ENCODE measurements at places on chromosomes 7 and 10.

DNA sequence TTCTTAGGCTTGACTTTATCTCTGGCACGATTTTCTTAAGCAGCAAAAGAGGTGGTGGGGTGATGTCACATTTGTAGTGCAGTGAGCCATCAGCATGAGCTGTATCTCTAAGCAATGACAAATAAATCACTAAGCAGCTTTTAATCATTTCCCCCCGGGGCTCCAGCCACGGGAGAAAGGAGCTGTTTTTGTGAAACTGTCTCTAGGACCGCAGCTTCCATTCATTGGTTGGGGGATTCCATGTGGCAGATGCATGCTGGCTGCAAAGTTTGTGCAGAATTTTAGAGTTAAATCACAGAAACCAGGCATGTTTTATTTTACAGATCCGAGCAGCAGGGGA lies 464 bp downstream of the KIAA1217 start:
- DNase-seq: no peak

DNA sequence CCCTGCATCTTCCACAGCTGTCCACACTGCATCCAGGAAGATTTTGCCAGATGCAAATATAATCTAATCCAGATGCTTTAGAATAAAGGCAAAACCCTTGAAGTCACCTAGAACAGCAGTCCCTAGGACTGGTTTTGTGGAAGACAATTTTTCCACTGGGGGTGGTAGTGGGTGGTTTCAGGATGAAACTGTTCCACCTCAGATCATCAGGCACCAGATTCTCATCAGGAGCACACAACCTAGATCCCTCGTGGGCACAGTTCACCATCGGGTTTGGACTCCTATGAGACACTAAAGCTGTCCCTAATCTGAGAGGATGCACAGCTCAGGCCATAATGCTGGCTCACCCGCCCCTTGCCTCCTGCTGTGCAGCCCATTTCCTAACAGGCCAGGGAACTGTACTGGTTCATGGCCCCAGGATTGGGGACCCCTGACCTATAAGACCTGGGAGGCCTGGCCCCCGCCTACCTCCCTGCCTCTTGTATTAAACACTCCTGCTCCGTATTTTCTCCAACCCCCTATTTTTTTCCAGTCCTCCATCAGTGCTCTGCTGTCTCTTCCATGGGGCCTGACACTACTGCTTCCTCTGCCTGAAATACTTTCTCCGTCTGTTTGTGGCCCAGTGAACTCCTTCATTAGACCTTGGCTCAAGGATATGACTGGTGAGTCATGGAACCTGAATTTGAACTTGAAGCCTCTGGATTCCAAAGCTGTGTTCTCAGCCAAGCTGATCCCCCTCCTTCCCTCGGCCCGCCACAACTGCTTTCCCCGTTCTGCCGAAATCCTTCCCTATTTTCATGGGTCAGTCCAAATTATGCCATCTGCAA lies 79.9 kb upstream of the RHEB start:
- no peak for DNase-seq

GRCh38 chr7:128408709-128409595 lies 830 bp downstream of the IMPDH1 start:
- DNase-seq: no peak

DNA sequence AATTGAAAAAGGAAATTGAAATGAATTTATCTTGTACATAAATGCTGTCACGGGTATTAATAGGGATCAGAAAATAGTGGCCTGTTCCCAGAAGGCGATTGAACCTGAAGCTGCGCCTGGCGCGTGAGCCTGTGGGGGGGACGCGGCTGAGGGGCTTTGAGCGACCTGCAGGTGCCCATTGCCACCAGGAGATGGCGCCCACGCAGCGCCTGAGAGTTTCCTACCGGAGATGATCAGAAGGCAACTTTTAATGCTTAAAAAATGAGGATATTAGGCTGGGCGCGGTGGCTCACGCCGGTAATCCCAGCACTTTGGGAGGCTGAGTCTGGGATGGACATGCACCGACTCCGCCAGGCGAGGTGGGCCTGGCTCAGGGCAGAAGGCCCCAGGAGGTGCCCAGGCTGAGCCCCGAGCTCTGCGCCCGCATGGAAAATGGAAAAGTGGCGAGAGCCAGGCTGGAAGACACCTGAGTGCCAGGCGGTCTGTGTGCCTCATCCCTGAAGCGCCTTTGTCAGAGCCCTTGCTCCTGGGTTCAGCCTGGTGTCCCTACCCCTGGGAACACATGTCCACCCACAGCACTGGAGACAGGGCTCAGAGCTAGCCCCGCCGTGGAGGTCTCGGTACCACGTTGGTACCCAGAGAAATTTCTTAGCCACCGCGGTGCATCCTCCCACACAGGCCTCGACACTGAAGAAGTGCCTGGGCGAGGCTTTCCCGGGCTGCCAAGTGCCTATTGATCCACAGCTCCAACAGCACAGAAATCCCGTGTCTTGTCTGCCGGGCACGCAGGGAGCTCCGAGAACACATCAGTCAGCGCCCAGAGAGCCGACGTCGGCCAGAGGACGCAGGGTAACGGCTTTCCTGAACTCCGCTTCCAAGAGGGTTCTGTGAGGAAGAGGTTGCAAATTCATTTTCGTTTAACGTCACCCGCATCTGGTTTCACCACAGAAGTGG lies 117.4 kb downstream of the INPP5A start:
- peak; percentile 23 for DNase-seq

- peak; percentile 24 for DNase-seq
Measured at GRCh38 chr10:58299580-58299979, 30.6 kb downstream of the CISD1 start.

DNA sequence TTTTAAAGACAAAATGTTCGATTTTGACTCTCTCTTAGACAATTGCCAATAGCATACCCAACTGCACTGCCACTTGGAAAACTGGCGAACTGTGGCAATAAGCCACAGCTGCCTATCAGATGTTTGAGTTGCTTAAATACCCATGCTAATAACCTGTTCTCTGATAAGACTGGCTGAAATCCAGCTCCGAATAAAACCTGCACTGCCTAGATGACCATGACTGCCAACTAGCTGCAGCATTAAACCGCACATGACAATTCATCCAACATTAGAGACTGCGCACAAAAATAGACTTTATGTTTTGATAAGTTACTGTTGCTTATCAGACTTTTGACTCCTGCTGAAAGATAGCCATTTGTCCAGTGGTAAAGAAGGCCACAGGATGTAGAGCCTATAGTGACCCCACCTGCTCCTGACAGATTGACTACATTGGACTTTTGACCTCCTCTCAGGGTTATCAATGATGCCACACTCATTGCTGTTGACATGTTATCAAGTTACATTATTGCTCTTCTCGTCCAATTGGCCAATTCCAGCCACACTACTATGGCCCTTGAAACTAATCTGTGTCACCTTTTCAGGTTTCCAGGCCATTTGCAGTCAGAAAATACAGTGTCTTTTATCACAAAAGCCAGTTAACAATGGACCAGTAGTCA lies 299.0 kb downstream of the HGF start:
- DNase-seq: no peak

GRCh38 chr7:11336432-11336831 lies 362.8 kb downstream of the PHF14 start:
- DNase-seq: no peak

DNA sequence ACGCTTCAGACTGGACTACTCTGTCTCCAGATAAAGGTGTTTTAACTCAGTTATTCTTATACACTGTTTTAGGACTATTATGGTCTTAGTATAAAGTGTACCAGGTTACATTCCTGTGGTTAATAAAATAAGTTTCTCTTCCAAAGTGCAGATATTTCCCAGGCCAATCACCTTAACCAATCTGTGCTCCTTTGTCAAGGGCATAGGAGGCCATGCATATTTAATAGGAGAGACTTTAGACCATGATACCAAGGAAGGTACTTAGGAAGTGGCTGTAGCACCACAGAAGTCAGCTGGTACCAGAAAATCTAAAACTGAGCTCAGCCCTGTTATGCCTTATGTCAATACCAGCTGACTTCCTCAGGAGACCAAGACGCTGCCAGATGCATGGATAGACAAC lies 226.5 kb upstream of the TMEM72 start:
- DNase-seq: no peak

DNA sequence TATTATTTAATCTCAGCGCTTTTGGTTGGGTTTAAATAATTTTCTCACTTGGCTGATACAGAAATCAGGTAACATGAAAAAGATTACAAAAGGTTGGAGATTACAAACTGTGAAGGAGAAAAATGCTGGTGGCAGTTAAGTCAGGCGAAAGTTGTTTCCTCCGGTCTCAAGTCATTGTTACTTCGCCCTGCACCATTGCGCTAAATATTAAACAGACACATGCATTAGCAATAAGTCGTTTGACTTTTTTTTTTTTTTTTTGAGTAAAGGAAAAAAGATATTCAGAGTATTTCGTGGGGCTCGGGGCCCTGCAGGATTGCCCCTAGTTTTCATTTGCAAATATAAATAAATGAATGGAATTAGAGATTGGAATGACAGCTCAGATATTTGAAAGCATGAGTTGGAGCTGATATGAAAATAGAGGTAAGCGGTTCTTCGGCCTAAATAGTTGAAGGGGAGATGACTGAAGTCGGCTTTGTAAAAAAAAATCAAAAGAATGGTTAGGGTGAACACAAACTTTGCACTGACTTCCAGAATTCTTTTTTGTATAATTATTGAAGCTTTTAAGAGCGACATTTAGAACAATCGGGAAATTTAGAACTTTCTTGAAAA lies 914 bp downstream of the SDHAF3 start:
- DNase-seq: no peak

DNA sequence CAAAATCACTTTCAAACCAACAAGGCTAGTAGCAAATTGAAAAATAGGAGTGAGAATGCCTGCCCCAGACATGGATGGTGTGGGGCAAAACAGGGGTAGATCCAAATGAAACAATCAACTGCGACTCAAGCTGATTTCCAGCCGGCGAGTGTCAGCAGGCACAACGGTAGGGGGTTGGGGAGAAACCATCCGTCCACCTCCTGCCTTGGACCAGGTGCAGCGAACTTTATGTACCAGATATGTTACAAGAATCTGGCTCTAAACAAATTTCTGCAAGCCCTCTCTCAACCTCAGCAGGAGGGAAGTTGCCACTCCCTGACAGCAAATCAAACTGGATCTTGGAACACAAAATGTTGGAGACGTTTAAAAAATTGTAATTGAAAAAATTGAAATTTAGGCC lies 45.2 kb downstream of the PYROXD2 start:
- no peak for DNase-seq

- no peak for DNase-seq
Measured at GRCh38 chr10:6786579-6787031, 206.5 kb upstream of the PRKCQ start.

DNA sequence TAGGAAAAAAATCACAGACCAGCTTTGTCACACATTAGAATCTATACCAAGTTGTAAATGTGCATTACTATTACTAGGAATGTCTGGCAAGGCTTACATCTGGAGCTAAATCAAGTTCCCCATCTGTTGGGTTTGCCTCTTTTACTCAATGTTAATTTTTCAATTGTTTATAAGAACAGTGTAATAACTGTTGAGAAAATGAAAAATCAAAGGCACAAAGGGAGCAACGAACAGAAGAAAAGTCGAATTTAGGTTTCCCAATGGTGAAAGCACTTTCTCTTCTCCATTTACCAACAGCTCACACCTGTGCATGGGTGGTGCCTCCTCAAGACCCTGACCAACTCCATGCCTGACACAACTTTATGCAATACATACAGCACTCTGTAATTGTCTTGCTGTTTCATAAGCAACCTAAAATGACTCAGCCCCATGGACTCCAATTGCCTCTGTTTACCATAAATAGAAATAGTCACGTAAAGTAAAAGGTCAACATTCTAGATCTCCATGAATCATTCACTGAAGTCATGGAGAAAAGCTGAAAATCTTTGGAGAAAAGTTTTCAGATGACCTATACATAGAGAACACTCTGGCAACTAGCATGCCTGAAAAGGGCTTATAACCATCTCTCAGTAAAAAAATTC lies 95.5 kb upstream of the KCNIP2 start:
- DNase-seq: no peak

DNA sequence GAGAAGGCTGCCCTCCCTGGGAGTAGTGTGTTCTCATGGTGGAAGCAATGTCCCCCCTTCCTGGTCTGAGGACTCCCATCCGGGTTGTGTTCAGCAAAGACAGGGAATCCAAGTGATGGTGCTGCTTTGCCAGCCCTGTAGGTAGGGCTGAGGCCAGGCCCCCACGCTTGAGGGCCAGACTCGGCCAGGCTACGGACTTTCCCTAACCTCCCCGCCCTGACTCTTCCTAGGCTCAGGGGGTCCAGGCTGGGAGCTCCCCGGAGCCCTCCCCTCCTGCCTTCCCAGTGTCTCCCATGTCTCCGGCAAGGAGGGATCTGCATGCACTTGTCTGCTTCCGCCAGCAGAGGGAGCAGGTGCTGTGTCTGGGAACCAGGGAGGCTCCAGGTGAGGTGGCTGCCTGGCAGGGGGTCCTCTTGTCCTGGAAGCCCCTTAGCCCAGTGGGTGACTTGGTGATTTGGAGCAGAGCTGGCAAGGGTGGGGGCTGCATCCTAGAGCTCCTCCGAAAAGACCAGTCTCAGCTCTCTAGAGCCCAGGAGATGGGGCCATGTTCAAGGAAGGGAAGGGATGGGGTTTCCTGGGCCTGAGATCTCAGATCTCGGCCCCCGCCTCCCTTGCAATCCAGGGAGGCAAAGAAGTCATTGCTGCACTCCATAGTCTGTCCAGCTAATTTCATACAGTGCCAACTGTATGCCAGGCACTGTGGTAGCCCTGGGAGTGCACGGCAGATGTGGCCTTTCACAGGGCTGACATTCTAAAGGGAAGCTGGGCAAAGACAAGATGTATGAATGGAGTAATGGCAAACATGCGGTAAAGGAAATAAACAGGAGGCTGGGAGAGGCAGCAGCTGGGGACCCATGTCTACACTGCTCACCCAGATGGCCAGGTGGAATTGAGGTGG lies 20.3 kb upstream of the SFRP5 start:
- peak; percentile 43 for DNase-seq

GRCh38 chr10:44948642-44949041 lies 11.0 kb upstream of the RASSF4 start:
- no peak for DNase-seq

DNA sequence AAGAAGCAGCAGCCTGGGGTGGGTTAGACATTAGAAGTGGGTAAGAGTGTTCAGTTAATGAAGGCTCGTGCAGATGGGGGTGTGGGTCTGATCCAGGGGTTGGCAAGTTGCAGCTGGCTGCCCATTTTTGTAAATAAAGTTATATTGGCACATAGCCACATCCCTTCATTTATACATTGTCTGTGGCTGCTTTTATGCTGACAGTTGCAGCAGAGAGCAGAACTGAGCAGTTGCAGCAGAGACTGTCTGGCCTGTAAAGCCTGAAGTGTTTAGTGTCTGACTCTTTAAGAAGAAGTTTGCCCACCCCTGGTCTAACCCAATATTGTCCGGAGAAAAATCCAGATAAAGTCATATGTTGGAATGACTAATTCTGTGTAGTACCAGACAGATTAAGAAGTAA lies 38.1 kb downstream of the GLRX3 start:
- DNase-seq: no peak

DNA sequence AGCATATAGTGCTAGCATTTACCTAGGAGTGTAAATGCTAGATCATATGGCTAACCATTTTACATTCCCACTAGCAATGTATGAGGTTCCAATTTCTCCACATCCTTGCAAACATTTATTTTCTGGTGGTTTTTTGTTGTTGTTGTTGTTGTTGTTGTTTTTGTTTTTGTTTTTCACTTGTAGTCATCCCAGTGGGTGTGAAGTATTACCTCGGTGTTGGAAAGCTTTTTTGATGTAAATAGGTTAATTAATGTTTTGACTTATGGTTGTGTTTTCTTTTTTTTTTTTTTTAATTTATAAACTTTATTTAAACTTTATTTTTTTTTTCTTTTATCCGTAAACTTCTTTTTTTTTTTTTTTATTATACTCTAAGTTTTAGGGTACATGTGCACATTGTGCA lies 15.3 kb upstream of the TSGA13 start:
- DNase-seq: no peak

GRCh38 chr7:12493407-12493806 lies 77.1 kb upstream of the SCIN start:
- DNase-seq: no peak

- DNase-seq: no peak
Measured at GRCh38 chr10:103849880-103850571, 5.3 kb downstream of the SH3PXD2A start.

Measured in stimulated activated CD8-positive, alpha-beta memory T cell treated with anti-CD3 and anti-CD28 coated beads, Interleukin-4, amount 100 ng/mL, for 1 hour (primary cell).